ENCODE measurements at places on chromosomes 3 and 15.

- DNase-seq, result no peak
These were observed 518.2 kb upstream of the NAALADL2 start for GRCh38 chr3:174340624-174341587.

DNA sequence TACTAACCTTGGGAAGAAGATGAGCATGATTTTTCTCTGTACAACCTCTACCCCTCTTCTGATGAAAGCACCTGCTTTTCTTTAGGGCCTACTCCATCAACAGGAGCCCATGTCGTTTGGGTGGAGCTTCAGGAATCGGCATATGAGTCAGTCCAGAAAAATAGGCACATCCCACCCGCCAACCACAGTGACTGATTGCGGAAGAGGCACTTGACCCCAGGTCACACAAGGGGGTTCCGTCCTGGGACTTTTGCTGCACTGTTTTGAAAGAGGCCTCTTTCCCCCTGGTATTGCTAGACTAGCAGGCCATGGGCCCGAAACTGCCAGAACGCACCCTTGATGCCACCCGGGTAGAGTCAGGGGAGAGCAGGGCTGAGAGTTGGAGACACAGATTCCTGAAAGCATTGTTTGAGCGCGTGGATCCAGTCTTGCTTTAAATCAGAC is 19.3 kb upstream of the NRROS start:
- no peak for DNase-seq

DNA sequence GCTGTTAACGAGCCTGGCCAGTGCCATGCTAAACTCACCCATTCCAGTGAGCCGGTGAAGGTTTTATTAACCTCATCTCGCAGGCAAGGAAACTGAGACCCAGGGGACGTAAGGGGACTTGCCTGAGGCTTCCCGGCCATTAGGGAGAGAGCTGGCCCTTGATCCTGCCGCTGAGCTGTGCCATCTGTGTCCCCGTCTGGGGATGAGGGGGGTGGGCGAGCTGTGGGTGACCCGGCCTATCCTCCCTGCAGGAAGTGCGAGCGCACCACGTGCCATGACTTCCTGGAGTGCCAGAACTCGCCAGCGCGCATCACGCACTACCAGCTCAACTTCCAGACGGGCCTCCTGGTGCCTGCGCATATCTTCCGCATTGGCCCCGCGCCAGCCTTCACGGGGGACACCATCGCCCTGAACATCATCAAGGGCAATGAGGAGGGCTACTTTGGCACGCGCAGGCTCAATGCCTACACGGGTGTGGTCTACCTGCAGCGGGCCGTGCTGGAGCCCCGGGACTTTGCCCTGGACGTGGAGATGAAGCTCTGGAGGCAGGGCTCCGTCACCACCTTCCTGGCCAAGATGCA is 88.5 kb downstream of the FBLN2 start:
- no peak for DNase-seq

GRCh38 chr3:122024800-122025199 is 2.8 kb upstream of the ILDR1 start:
- no peak for DNase-seq

GRCh38 chr3:45832699-45833098 is 9.2 kb downstream of the LZTFL1 start:
- DNase-seq, result no peak

DNA sequence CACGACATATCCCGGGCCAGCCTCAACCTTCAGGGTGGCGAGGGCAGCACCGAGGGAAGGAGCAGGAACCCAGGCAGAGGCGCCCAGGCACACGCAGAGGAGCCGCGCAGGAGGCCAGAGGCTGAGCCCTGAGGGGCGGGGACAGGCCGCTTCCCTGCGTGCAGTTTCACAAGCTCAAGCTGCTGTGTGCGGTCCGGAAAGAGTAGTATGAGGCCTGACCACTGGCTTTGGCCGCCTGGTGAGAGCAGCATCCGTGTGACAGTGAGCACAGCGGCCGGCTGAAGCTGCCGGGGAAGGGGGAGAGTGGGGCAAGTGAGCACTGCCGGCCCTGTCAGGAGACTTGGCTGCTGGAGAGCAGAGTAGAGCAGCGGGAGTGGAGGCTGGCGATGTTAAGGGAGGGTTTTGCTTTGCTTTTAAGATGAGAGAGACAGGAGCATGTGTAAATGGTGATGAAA is 8.7 kb downstream of the ZDHHC19 start:
- DNase-seq, result no peak

- no peak for DNase-seq
These were observed 108.9 kb upstream of the TRIM42 start for GRCh38 chr3:140568842-140569520.

Measured in activated CD4-positive, alpha-beta T cell treated with anti-CD3 and anti-CD28 coated beads for 4 hours (primary cell).